GM23338 (cell line): ENCODE measurements at places on chromosomes 16 and 17. TPM values are rescaled to one million over a fixed set of nuclear protein-coding genes. Genes with fewer than 3 reads are reported as not detected.
A peak's percentile ranks its signal among the peaks of the same experiment; 100 is the strongest.

ZNF423 gene
- 39.6 and 41.8 TPM in 2 replicates for total RNA-seq

ZDHHC1 gene
- 2.3 and 2.7 TPM in 2 replicates for total RNA-seq

CCL16 gene
- total RNA-seq, result not detected in 2 replicates

UBALD2 gene
- 3.1 and 3.5 TPM in 2 replicates for total RNA-seq

KRTAP3-1 gene
- not detected in 2 replicates for total RNA-seq

DNA sequence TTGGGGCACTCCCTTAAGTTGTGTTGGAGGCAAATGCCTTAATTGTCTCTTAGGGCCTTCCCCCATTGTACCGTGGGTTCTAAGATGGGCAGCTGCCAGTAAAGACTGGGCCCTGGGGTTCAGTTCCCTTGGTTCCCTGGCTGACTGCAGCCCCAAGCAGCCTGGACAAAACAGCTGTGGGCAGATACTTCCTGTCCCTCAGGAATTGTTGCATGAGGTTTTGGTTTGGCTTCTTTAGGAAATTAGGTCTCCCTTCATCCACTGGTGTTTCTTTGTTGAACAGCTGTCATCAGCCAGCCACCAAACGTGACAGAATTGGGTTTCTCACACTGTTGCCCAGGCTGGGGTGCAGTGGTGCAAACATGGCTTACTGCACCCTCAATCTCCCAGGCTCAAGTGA lies 42.0 kb upstream of the ETV4 start:
- DNase-seq, result no peak

GRCh38 chr16:85593494-85594221 lies 19.5 kb upstream of the GSE1 start:
- DNase-seq, result no peak

DNA sequence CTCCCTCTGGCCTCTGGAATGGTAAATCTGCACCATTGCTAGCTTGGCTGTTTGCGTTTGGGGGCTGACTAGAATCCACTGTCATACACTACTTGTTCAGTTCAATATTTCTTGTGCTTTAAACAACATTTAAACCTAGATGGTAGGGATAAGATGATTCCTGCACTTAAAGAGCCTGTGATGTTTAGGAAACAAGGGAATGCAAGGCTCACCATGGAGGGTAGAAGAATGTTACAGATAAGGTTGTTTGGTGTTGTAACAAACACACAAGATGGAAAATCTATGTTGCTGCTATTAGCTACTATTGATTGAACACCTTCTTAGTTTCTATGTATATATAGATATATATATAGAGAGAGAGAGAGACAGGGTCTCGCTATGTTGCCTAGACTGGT lies 31.4 kb downstream of the YPEL2 start:
- no peak for DNase-seq

- DNase-seq, result no peak
Observed at GRCh38 chr17:42087736-42088705, 10.3 kb downstream of the ZNF385C start.

DNA sequence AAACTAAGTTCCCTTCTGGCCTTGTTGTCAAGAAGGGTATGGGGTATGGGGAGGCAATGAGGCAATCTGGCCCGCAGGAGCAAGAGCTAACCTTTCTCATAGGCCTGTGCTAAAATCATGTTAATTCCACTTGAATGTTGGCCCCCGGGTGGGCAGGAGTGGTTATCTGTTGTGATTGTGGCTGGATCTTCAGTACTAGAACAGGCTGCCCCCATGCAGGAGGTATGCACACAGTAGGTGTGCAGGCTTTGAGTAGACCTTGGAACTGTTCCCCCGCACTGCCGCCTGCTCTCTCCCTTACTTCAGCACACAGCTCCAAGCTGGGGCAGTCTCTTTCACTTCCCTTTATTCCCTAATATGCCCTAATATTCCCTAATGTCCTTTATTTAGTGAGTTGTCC lies 52.4 kb upstream of the TANGO6 start:
- DNase-seq, result peak; percentile 43

DNA sequence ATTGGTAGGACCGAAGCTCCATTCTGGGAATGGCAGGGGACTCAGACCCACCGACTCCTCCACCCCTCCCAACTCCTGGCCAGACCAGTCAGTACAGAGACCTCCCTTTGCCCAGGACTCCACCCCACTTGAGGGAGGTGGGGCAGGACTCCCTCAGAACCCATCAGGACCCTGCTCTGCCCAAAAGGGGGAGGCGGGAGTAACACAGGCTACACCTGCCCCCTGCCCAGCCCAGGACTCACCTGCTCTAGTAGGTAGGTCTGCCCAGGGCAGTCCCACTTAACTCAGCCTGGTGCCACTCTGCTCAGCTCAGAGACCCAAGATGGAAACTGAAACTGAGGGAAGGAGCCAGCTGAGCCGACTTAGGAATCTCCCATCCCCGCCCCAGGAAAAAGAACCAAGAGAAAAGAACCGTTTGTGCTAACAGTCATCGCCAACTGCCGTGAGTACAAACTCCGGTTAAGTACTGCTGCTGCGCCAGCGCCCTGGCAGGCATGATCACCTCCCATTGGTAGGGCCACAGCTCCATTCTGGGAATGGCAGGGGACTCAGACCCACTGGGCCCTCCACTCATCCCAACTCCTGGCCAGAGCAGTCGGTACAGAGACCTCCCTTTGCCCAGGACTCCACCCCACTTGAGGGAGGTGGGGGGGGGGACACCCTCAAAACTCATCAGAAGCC lies 503 bp downstream of the DHX58 start:
- DNase-seq, result no peak

GRCh38 chr17:29933379-29933778 lies 3.4 kb upstream of the SSH2 start:
- DNase-seq, result peak; percentile 69

DNA sequence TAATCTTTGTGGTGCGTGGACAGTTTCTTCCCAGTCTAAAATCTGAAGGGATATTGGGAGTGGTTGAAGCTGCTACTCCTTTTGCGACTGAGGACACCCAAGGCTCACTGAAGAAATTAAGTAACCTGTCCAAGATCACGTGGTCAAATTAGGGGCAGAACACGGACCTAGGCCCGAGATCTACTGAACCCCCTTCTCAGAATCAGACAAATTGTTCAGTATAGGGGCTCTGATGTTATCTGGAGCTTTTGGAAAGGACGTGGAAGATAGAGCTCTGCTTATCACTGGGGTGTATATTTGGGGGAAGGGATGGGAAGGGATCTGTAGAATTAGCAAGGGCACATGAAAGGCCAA lies 857 bp downstream of the TANGO6 start:
- no peak for DNase-seq

- DNase-seq, result no peak
Observed at GRCh38 chr17:48558057-48558830, 13.3 kb upstream of the HOXB2 start.

DNA sequence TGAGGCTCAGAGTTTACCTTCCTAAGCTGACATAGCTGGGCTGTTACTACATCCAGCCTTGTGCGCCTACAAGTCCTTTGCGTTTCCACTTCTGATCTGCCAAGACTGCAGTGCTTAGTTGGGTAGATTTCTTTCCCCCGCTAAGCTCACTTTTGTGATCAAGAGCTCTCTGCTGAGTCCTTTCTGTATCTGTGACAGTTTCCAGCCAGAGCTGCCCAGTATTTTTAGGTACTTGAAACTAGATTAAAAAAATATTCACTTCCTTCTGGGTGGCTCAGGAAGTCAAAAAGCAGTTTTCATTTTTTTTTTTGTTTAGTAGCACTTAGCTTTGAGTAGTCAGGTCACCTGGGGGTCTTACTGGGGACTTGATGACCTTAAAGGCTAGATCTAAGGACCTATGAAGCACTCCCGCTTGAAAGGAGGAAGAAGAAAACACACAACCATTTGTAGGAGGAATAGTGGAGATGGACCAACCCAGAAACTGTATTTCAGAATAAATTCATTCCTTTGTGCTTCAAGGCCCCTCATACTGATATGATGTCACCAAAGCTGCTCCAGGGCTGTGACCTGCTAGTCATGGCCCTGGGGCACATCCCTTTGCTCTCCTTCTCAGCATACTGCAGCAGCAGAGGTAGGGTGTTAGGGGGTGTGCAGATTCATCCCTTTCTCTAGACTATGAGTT lies 75.6 kb upstream of the HNF1B start:
- no peak for DNase-seq

DNA sequence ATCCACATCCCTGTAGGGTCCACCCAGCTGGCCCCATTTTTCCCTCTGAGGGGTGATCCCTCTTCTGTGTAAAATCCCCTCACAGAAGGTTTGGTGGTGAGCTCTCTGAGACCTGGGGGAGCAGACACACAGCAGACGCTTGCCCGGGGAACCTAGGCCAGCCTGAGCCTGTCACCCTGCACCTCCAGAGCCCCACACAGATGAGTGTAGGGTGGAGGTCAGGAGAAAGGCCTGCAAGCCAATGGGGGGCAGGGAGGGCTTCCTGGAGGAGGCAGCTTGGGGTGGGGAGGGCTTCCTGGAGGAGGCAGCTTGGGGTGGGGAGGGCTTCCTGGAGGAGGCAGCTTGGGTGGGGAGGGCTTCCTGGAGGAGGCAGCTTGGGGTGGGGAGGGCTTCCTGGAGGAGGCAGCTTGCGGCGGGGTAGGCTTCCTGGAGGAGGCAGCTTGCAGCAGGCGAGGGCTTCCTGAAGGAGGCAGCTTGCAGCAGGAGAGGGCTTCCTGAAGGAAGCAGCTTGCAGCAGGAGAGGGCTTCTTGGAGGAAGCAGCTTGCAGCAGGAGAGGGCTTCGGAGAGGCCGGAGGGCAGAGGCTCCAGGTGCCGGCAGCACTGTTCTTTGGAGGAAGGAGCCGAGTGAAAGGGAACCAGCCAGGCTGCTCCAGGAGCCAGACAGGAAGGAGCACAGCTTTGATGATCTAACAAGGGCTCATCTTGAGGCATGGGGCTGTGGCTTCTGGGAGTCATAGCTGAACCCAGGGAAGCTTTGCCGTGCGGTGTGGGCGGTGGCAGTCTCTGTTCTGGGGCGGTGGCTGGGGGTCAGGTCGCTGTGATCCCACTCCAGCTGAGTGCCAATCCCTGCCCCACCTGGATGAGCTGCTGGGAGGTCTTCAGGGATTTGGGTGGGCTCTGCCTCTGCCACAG lies 83.7 kb upstream of the ZNF469 start:
- DNase-seq, result no peak

- DNase-seq, result no peak
Observed at GRCh38 chr16:76932541-76933211, 258.3 kb upstream of the MON1B start.

DNA sequence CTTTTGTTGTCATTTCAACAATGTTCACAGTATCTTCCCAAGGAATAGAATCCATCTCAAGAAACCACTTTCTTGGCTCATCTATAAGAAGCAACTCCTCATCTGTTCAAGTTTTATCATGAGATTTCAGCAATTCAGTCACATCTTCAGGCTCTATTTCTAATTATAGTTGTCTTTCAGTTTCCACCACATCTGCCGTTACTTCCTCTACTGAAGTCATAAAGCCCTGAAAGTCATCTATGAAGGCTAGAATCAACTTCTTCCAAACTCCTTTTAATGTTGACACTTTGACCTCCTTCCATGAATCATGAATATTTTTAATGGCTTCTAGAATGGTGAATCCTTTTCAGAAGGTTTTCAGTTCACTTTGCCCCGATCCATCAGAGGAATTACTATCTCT lies 102.1 kb downstream of the CDH13 start:
- DNase-seq, result no peak
